T-helper 2 cell (primary cell): ENCODE measurements at places on chromosomes 6 and 20.

GRCh38 chr6:220312-220711 is 72.0 kb upstream of the DUSP22 start:
- no peak for DNase-seq

DNA sequence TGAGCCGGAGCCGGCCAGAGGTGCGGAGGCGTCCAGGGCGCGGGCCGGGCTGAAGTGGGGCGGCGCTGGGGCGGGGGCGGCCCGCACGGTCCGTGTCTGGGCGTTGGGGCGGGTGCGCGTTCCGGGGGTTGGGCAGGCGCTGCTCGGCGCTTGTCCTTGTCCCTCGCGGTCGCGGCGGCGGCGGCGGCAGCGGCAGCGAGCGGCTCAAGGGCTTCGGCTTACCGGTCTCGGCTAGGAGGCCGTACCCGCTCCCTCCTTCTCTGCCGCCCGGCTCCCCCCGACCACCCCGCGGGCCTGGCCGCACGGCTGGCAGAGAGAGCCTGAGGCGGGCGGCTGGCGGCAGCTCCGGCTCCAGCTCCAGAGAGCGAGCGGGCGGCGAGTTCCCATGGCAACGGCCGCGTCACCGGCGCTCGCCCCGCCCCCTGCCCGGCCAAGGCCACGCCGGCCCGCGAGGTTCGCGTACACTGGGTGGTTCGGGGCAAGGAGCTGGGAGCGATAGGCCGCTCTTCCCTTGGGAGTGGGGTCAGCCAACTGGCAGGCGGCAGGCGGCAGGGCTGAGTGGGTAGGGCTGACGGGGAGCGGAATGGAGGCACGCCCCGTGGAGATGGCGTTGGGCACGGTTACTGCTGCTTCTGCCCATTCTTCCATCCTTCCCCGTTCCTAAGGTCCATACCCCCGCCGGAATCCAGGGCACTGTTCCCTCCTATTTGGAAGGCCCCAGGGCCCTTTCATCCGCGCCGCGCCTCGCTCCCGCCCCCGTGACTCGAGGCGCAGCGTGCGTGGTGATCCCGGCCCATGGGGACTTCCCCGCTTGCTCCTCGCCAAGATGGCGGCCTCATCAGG is at the start of gene LRRC73:
LRRC73 (minus strand) TSS at position 363 of the 843 bp plus-strand sequence. CDS start 561 bp downstream, outside the sequence.
- peak; percentile 66 for DNase-seq

DNA sequence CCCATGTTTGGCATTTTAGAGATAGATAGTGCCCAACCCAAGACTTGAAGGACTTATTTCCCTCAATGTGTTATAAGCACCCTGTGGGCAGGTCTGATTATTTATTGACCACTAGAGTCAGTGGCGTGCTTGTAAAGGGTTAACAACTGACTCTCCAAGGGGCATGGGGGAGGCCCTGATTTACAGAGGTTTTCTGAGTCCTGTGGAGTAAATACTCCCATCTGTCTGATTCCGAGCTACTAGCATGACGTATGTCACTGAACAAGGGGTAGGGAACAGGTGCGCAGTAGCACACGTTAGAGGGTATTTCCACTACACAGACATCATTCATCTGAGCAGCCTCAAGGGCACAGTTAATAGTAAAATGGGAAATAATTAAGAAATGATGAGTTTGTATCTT is 17.4 kb upstream of the TRAM2 start:
- DNase-seq = no peak

- DNase-seq = no peak
These were observed 94.2 kb upstream of the FLRT3 start for GRCh38 chr20:14431568-14431967.
